ENCODE measurements at places on chromosomes 2 and 18.

DNA sequence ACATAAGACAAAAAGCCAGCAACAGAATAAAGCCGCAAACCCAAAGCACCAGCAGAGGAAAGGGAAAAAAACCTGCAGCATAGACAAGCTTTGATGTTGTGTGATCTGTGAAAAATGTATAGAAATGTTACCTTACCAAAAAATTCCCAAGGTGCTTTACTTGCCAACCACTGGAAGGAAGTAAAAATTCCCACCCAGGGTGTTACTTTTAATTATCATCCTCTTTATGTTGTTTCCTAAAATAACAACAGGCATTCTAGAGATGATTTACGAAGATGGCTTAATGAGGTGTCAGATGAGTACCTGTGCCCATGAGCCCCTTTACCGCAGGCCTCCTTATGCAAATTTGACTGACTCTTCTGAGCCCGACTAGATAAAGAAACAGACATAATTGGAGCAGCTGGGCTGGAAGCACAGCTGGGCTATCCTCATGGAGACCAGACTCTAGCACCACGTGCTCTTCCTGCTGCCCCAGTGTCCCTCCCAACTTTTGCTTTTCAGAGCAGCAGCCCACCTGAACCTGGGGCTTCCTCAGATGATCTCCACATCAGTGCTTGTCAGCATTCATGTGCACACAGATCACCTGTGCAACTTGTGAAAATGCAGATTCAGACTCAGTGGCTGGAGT lies 41.5 kb downstream of the SRSF7 start:
- no peaks in the 10 kb centered on the region for H3K27me3 ChIP-seq
- peak; percentile 37 for DNase-seq
- H3K4me3 ChIP-seq, result peak overlapping the region; percentile 87
- H3K4me1 ChIP-seq, result peaks cover 71% of the 10 kb centered on the region

- H3K4me3 ChIP-seq, result no peak overlapping the region
- no peaks in the 10 kb centered on the region for H3K27me3 ChIP-seq
- DNase-seq, result no peak
- no peaks in the 10 kb centered on the region for H3K4me1 ChIP-seq
- no peak overlapping the region for H3K27ac ChIP-seq
Measured at GRCh38 chr2:124001696-124002430, 23.2 kb upstream of the CNTNAP5 start.

GRCh38 chr2:240397542-240397916 lies 37.9 kb upstream of the GPC1 start:
- H3K4me1 ChIP-seq, result peaks cover 6% of the 10 kb centered on the region
- H3K36me3 ChIP-seq, result no peaks in the 10 kb centered on the region
- H3K27me3 ChIP-seq, result no peaks in the 10 kb centered on the region
- no peak overlapping the region for H3K4me3 ChIP-seq
- H3K27ac ChIP-seq, result no peak overlapping the region

DNA sequence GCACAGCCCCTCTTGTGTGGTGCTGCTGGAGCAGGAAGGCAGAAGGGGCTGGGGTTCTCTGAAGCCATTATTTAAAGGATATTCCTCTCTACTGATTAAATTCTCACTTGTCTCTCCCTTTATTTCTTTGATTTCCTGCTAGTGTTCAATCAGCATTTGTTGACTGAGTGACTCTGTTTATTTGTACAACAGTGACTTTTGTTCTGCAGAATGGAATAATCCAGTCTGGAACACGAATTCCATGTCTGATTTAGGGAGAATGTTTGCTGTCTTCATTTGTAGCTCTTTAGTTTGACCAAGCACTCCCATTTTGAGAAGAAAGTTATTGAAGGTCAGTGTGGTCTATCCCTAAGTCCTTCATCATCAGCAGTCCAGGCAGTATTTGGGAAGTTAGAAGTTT lies 141.2 kb downstream of the SETBP1 start:
- peaks cover 33% of the 10 kb centered on the region for H3K27me3 ChIP-seq
- H3K27ac ChIP-seq, result no peak overlapping the region
- H3K36me3 ChIP-seq, result no peaks in the 10 kb centered on the region
- no peak for DNase-seq
- H3K4me3 ChIP-seq, result no peak overlapping the region
- H3K4me1 ChIP-seq, result peaks cover 38% of the 10 kb centered on the region

GRCh38 chr2:227788561-227789018 lies 25.1 kb upstream of the CCL20 start:
- peaks cover 5% of the 10 kb centered on the region for H3K4me1 ChIP-seq
- no peak overlapping the region for H3K4me3 ChIP-seq
- H3K36me3 ChIP-seq, result no peaks in the 10 kb centered on the region
- peaks cover 23% of the 10 kb centered on the region for H3K27me3 ChIP-seq
- DNase-seq, result no peak
- H3K27ac ChIP-seq, result no peak overlapping the region

- H3K4me3 ChIP-seq, result no peak overlapping the region
- no peaks in the 10 kb centered on the region for H3K4me1 ChIP-seq
- DNase-seq, result no peak
Measured at GRCh38 chr18:11719621-11720020, 30.6 kb downstream of the GNAL start.

- no peaks in the 10 kb centered on the region for H3K4me1 ChIP-seq
- H3K4me3 ChIP-seq, result no peak overlapping the region
Measured at GRCh38 chr2:127007652-127008051, 99.3 kb downstream of the BIN1 start.

- peak overlapping the region; percentile 97 for H3K4me3 ChIP-seq
- H3K36me3 ChIP-seq, result peaks cover 8% of the 10 kb centered on the region
- DNase-seq, result peak; percentile 26
- H3K4me1 ChIP-seq, result peaks cover 40% of the 10 kb centered on the region
- no peaks in the 10 kb centered on the region for H3K27me3 ChIP-seq
Measured at GRCh38 chr2:47907039-47907781, 912 bp upstream of the FBXO11 start.

DNA sequence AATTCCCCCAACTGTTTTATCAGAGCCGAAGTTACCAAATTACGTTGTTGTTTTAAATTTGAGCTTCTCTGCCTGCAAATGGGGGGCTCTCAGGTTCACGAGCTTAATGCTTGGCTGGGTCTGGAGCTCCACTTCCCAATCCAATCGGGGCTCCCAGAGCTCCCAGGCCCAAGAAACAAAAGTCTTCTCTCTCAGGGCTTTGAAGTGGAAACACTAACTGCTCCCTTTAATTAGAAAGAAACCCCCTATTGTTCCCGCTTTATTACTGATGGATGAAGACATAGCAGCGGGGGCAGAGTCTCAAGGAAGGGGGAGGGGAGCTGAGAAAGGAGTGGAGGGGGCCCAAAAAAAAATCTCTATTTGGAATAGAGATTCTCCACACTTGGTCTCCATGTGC lies 15.6 kb upstream of the PKDCC start:
- H3K27ac ChIP-seq, result no peak overlapping the region
- no peaks in the 10 kb centered on the region for H3K36me3 ChIP-seq
- H3K4me1 ChIP-seq, result no peaks in the 10 kb centered on the region
- H3K4me3 ChIP-seq, result no peak overlapping the region
- peaks cover 28% of the 10 kb centered on the region for H3K27me3 ChIP-seq
- no peak for DNase-seq

DNA sequence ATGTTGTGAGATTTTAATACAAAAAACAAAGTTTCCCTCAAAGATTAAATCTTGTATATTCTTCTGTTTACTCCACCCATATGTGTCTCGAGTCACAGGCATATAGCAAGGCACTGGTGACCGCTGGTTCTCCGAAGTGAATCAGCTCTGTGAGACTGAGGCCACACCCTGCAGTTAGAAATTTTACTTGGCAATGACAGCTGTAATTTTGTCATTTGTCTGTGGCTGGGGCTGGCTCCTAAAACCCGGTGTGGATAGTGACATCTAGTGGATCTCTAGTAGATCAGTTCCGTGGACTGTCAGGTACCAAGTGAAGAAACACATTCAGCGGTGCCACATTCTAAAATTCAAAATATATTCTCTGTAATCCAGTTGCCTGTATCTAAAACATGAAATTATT lies 278.0 kb downstream of the NEDD4L start:
- H3K27ac ChIP-seq, result peak overlapping the region; percentile 14
- peaks cover under 1% of the 10 kb centered on the region for H3K4me1 ChIP-seq
- peak; percentile 59 for DNase-seq
- no peaks in the 10 kb centered on the region for H3K36me3 ChIP-seq

DNA sequence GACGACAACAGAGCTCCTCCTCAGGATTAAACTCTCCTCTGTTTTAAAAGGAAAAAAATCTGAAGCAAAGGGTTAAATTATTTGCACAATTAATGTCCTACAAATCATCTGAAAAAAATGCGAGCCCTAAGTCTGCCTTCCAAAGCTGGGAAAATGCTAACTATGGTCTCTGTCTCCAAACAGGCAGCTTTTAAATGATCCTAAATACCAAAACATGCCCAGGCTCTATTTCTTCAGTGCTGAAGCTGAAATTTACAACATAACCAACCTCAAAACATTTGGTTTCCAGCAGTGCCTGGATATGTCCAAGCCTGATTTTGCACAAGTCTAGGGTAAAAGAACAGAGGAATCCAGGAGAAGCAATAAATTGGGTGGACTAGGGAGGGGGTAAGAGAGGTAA lies 57.2 kb downstream of the LBH start:
- no peak overlapping the region for H3K4me3 ChIP-seq
- DNase-seq, result no peak
- H3K27ac ChIP-seq, result no peak overlapping the region
- H3K27me3 ChIP-seq, result no peaks in the 10 kb centered on the region
- peaks cover 37% of the 10 kb centered on the region for H3K4me1 ChIP-seq

- peak overlapping the region; percentile 87 for H3K4me3 ChIP-seq
- DNase-seq, result no peak
- H3K4me1 ChIP-seq, result peaks cover 100% of the 10 kb centered on the region
- peaks cover 49% of the 10 kb centered on the region for H3K36me3 ChIP-seq
- no peaks in the 10 kb centered on the region for H3K27me3 ChIP-seq
Measured at GRCh38 chr2:224930124-224930523, 112.1 kb downstream of the DOCK10 start.

DNA sequence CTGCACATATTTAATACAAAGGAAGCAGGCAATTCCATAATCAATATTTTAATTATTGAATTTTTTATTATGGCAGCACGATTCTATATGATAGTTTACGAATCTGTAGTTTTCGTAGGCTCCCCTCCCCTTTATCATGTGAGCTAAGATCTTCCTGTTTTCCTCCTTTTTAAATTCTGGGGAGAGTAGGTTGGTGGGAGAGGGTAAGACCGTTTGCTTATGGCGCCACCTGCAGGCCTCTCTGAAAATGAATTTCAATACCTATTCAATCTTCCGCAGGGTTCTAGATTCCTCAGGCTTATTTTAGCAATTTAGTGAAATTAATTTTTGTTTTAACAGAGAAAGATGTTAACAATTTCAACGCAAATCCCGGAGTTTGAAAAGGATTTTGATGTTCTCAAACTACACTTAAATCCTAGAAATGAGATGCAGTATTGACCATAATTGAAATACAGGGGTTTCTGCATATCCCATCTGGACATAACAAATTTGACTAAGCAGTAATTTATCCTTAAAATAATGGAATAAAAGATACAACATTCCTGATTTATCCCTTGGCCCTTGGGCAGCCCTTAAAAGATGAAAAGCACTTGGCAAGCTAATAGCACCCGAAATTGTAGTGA lies 12.8 kb upstream of the GBX2 start:
- H3K27me3 ChIP-seq, result peaks cover 68% of the 10 kb centered on the region
- H3K4me3 ChIP-seq, result no peak overlapping the region
- no peaks in the 10 kb centered on the region for H3K36me3 ChIP-seq
- peak; percentile 52 for DNase-seq
- peak overlapping the region; percentile 36 for H3K27ac ChIP-seq

GRCh38 chr2:224025874-224026273 lies 13.2 kb downstream of the SERPINE2 start:
- peak overlapping the region; percentile 53 for H3K4me3 ChIP-seq
- H3K27me3 ChIP-seq, result no peaks in the 10 kb centered on the region
- peak; percentile 70 for DNase-seq
- peaks cover 72% of the 10 kb centered on the region for H3K4me1 ChIP-seq
- H3K36me3 ChIP-seq, result peaks cover 22% of the 10 kb centered on the region

DNA sequence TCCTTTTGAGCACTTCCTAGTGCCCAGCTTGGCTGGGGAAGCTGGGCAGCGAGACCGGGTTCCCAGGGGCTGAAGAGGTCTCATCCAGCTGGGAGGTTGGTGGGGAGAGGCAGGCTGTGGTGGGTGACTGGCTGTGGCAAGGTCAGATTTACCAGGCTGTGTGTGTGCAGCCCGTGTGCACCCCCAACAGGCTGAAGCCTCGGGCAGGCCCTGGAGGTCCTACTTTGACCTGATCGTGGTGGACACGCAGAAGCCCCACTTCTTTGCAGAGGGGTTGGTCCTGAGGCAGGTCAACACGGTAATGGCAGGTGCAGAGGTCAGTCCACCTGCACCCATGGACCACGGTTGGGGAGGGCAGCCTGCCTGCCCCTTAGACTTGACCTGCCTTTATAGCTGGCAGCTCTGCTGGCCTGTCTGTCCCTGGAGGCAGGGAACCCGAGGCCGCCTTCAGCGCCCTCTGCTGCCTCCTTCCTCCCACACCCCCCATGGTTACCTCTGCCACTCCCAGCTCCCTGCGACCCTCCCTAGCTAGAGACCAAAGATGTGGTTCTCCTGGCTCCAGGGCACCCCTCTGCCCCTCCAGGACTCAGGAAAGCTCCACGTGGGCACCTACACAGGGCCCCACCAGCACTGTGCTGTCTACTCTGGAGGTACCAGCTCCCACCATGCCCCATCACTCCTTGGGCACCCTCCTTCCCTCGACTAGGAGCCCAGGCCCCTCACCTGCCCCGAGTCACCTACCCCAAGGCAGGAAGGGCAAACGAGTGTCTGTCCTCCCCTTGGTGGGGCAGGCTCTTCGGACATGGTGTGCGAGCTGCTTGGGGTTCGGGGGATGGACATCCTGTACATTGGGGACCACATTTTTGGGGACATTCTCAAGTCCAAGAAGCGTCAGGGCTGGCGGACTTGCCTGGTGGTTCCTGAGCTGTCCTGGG lies 4.0 kb downstream of the NT5DC4 start:
- no peak overlapping the region for H3K27ac ChIP-seq
- peaks cover 8% of the 10 kb centered on the region for H3K4me1 ChIP-seq
- no peak for DNase-seq
